ENCODE measurements at places on chromosomes 16 and 17.

DNA sequence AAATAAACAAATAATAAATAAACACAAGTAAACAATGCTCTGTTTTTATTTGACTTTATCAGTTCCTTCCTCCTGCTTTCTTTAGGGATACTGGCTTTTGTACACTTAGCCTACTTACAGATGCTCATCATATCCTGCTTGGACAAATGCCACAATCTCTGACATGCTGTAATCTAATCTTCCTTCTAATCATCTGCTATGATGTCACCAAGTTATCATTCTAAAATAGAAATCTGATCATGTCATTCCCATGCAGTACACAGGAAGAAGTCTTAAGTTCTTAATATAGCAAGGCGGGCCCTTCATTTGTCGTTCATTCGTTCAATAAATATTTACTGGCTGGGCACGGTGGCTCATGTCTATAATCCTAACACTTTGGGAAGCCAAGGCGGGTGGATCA lies 9.1 kb upstream of the UBB start:
- no peak overlapping the region for H3K27ac ChIP-seq
- DNase-seq: no peak
- no peak overlapping the region for H3K4me3 ChIP-seq
- no peaks in the 10 kb centered on the region for H3K27me3 ChIP-seq
- H3K36me3 ChIP-seq: no peaks in the 10 kb centered on the region

- no peak for DNase-seq
- no peaks in the 10 kb centered on the region for H3K4me1 ChIP-seq
- no peaks in the 10 kb centered on the region for H3K27me3 ChIP-seq
- no peak overlapping the region for H3K27ac ChIP-seq
- H3K4me3 ChIP-seq: no peak overlapping the region
Observed at GRCh38 chr16:74574146-74574545, 32.8 kb downstream of the GLG1 start.

- no peaks in the 10 kb centered on the region for H3K4me1 ChIP-seq
- no peak for DNase-seq
- no peak overlapping the region for H3K4me3 ChIP-seq
- H3K27me3 ChIP-seq: peaks cover 19% of the 10 kb centered on the region
- H3K36me3 ChIP-seq: no peaks in the 10 kb centered on the region
- no peak overlapping the region for H3K27ac ChIP-seq
Observed at GRCh38 chr17:28501421-28502284, 4.5 kb upstream of the FOXN1 start.

- no peaks in the 10 kb centered on the region for H3K4me1 ChIP-seq
- no peak overlapping the region for H3K4me3 ChIP-seq
- DNase-seq: no peak
- H3K36me3 ChIP-seq: no peaks in the 10 kb centered on the region
- no peaks in the 10 kb centered on the region for H3K27me3 ChIP-seq
Observed at GRCh38 chr17:78241277-78242023, 10.0 kb downstream of the TMEM235 start.

- H3K4me3 ChIP-seq: no peak overlapping the region
- no peaks in the 10 kb centered on the region for H3K4me1 ChIP-seq
- H3K27me3 ChIP-seq: no peaks in the 10 kb centered on the region
- H3K36me3 ChIP-seq: no peaks in the 10 kb centered on the region
Observed at GRCh38 chr17:55527540-55528118, 16.4 kb upstream of the SMIM36 start.
